GM12864 (cell line): ENCODE measurements at places on chromosomes 6 and 20.

- no peak for DNase-seq
Observed at GRCh38 chr6:43150051-43150751, 20.9 kb upstream of the SRF start.

- no peak for DNase-seq
Observed at GRCh38 chr6:37804586-37804985, 14.9 kb upstream of the ZFAND3 start.

GRCh38 chr6:14505401-14505800 is 387.8 kb downstream of the CD83 start:
- no peak for DNase-seq

- DNase-seq: no peak
Observed at GRCh38 chr20:35010405-35011192, 54.9 kb downstream of the MYH7B start.

DNA sequence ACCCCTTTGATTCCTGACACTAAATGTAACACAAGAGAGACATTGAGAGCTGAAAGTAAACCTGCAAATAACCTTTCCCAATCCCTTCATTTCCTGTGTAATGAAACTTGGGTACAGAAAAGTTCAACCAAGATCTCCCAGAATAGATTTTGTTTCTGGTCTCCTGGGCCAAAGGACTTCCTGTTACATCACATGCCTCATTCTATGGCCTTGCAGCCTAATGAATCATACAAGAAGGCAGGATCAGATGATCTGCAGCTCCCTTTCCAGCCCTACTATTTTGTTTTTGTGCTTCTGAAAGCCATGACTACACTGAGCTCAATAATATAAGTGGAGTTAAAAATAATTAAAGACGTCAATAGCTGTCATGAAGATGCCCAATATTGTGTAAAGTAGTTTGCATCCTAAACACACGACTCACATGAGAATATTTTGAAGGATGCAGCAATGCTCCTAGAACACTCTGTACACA is 73.4 kb upstream of the NOX3 start:
- DNase-seq: no peak

DNA sequence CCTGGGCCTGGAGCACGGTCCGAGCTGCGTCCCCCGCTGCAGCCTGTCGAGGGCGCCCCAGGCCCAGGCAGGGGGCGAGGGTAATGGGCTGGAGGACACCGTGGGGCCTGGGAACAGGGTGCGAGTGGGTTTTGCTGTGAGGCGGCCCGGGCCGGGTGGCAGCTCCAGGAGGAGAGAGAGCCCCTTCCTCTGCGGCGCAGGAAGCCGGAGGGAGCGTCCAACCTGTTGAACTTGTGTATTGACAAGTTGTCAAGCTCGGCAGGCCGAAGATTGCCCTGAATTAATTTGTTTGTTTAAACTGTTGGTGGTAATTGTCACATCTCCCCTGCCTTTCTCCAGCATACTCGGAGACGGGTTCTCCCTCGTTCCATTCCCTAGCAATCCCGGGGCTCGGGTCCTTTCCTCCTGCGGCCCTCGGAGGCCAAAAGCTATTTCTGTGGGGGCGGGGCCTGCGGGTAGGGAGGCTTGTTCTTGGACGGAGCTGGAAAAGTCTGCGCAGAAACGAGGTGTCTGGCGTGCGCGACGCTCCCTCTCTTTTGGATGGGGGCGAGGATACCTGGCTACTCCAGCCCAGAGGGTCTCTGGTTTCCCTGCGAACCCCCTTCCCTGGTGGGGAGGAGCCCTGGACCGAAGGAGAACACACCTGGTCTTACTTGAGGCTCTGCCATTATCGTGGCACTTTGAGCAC is 9.9 kb downstream of the NR2E1 start:
- no peak for DNase-seq

DNA sequence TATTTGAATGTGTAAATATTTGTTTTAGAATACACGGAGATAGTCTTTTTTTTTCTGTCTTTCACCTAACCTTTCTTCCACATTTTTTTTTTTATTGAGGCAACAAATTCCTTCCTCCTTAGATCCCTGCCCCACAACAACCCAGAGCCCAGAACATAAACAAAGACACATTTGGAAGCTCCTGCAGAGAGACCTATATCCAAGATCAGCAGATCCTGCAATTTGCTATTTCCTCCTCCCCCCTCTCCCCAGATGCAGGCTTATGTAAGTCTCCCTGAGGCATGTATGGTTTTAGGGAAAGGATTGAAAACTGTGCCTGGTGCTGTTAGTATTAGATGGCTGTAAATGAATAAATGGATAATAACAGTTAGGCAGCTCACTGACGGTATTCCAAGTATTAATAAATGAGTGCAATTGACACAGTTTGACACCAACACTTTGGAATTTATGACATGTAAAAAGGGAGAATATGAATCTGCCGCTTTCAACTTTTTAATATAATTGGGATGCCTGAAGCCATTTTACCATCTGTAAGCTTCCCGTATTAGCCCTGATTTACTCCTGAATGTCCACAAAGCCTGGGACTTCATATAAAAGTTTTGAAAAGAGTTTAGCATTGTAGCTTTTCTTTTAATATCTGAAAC is 608.3 kb upstream of the CITED2 start:
- no peak for DNase-seq

DNA sequence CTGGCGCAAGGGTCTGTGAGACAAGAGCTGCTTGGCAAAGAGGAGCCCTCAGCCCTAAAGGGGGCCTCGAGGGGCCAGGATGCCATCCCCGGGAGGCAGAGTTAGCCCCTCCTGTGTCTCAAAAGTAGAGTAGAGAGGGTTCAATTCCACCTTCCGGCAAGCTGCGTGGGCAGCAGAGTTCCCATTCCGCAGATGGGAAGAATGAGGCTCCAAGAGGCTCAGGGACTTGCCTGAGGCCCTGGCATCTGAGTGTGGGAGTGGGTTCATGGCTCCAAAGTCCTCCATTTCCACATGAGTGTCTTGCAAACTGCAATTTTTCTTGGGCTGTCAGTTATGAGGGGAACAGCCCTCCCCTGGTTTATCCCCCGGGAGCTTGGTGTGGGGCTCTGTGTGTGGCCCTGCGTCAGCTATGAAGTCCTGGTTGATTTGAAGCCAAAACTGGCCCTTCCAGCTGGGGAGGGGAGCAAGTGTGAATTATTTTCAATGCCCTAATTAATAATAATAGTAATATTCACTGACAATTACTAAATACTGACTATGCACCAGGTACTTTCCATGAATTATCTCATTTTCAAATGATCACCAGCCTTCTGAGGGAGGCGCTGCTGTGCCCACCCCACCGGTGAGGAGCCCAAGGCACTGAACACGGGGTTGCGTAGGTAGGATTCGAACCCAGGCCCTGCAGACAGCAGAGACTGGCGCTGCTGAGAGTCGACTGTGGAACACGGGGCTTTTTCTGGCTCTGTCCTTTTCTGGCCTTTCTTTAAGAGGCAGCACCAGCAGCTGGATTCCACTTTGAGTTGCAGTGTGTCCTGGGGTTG is 153.0 kb upstream of the PTPN1 start:
- DNase-seq: no peak

GRCh38 chr6:28838634-28839442 is 84.9 kb downstream of the TRIM27 start:
- DNase-seq: peak; percentile 47

GRCh38 chr6:167811442-167812087 is 15.1 kb upstream of the AFDN start:
- DNase-seq: no peak

GRCh38 chr6:58419321-58419720 is 1101.9 kb downstream of the PRIM2 start:
- no peak for DNase-seq
